ENCODE measurements at places on chromosomes 16 and 17.

DNA sequence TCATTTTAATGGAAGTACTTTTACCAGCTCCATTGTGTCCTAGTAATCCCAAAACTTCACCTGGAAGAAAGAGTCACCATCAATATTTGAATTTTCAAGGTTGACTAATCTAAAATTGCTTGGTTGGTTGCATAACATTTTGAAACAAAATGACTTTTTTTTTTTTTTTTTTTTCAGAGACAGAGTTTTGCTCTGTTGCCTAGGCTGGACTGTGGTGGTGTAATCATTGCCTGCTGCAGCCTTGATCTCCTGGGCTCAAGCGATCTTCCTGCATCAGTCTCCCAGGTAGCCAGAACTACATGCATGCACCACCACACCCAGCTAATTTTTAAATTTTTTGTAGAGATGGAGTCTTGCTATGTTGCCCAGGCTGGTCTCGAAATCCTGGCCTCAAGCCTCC is 12.6 kb upstream of the ABCA6 start:
- H3K4me1 ChIP-seq: no peaks in the 10 kb centered on the region
- no peak overlapping the region for H3K4me3 ChIP-seq
- no peak overlapping the region for H3K27ac ChIP-seq

DNA sequence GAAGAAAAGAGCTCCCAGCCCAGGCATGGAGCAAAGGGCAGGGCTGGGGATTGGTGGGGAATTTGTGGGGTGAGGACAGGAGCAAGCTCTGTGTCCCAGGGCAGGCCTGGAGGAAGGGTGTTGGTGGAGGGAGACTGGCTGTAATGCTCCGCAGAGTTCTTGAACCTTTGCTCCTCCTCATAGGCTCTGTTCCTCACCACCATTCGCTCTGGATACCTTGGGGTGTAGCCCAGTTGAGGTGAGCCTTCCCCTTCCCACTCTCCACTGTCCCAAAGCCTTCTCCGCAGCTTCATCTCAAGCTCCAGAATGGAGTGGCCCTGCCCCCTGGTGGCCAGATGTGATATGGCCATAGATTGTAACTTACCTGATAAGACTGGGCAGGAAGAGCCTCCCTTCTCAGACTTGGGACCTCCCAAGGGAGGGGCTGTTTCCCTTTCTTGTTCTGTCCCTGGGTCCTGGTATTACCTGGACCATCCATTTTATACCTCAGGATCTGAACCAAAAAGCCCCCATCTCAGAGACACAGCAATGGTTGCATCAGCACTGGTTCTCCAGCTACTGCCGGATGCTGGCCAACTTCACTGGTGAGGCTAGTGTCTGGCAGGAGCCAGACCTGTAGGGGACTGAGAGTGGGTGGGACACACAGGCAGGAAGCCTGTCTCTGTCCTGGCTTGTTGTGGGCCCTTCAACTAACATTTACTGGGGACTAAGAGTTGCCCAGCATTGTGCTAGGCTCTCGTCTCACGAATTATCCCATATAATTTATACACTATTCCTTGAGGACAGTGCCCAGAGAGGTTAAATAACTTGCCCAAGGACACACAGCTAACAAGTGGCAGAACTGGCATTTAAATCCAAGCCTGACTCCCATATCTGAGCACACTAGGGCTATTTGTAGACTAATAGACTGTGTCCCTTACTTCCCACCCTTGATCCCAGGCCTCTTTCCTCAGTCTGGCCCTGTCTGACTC is 19.1 kb upstream of the STAC2 start:
- no peak overlapping the region for H3K27ac ChIP-seq
- peaks cover 5% of the 10 kb centered on the region for H3K4me1 ChIP-seq
- H3K4me3 ChIP-seq: no peak overlapping the region
- H3K36me3 ChIP-seq: no peaks in the 10 kb centered on the region

- no peaks in the 10 kb centered on the region for H3K36me3 ChIP-seq
- no peak overlapping the region for H3K27ac ChIP-seq
- no peak overlapping the region for H3K4me3 ChIP-seq
- no peaks in the 10 kb centered on the region for H3K4me1 ChIP-seq
These were observed 4.4 kb downstream of the LGALS9 start for GRCh38 chr17:27635275-27635823.

DNA sequence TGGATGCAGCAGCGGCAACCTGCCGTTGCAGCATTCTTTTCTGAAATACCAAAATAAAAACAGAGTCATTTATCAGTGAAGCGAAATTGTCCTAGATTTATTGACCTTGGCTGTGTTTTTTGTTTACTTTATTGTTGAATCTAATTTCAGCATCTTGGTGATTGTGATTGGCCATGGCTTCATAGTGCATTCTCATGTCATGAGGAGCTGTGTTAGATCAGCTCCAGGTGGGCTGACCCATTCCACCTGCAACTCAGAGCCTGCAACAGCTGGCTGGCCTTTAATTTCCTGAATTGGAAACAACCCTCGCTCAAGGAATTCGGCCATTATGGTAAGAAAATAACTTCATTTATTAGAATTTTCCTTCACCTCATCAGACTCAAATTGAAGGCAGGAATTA is 16.4 kb downstream of the KRT24 start:
- no peak overlapping the region for H3K4me3 ChIP-seq
- H3K27me3 ChIP-seq: no peaks in the 10 kb centered on the region
- no peak for DNase-seq
- H3K36me3 ChIP-seq: no peaks in the 10 kb centered on the region

DNA sequence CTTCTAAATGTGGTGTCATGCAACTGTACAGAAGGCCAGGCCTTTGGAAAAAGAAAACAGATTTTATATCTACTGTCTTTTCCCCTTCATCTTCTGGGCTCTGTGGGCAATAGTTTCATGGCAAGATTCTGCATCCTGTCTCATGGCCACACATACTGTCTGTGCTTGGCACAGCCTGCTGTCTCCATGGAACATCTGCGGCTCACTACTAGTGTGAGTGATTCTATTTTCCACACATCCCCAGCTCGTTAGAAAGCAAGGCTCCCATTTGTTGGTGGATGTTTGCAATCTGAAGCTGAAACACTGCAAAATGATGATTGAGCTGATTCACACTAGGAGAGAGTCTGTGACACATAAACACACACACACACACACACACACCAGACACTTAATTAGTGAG is 32.4 kb downstream of the CACNG3 start:
- no peak overlapping the region for H3K27ac ChIP-seq
- no peak for DNase-seq
- no peaks in the 10 kb centered on the region for H3K36me3 ChIP-seq
- H3K27me3 ChIP-seq: no peaks in the 10 kb centered on the region
- no peaks in the 10 kb centered on the region for H3K4me1 ChIP-seq

DNA sequence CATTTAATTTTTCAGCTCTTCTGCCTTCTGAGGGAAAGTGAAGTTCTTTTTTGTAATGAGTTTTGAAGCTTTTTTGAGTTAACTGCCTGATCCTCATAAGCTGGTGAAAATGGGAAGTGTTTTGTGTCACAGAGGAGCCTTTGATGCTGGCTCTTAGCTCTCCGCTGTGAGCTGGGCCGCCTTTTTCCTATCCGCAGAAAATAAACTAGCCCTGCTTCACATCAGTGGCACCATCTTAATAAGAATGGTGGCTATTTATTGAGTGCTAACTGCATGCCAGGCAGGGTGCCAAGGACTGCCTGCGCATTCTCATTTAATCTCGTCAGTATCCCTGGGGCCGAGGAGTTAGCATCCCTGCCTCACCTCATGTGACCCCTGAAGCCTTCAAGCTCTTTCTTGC is 309.0 kb downstream of the CPPED1 start:
- H3K4me1 ChIP-seq: no peaks in the 10 kb centered on the region
- no peak overlapping the region for H3K27ac ChIP-seq
- no peak overlapping the region for H3K4me3 ChIP-seq
- DNase-seq: no peak
- H3K36me3 ChIP-seq: no peaks in the 10 kb centered on the region
- H3K27me3 ChIP-seq: no peaks in the 10 kb centered on the region

DNA sequence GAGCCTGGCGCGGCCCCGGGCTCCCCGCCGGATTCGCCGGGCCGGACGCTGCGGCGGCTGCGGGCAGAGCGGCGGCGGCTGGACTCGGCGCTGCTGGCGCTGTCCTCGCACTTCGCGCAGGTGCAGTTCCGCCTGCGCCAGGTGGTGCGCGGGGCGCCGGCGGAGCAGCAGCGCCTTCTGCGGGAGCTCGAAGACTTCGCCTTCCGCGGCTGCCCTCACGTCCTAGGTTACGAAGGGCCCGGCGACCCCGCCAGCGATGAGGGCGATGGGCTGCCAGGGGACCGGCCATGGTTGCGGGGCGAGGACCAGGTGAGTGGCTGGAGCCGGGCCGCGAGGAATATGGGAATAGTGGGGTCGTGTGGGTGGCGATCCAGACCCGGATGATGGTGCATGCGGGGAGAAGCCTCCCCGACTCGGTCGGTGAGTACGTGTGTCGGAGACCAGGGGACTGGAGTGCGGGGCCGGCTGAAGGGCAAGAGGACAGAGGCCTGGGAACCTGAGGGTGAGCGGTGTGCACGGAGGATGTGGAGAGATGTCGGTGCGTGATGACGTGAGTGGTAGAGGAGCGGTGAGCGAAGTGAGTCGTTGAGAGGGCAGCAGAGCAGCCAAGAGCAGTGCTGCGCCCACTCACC is 517 bp downstream of the RUNDC1 start:
- H3K4me3 ChIP-seq: peak overlapping the region; percentile 90
- peak overlapping the region; percentile 57 for H3K27ac ChIP-seq
- H3K27me3 ChIP-seq: no peaks in the 10 kb centered on the region
- peaks cover 5% of the 10 kb centered on the region for H3K4me1 ChIP-seq
- DNase-seq: no peak
- H3K36me3 ChIP-seq: peaks cover 2% of the 10 kb centered on the region

DNA sequence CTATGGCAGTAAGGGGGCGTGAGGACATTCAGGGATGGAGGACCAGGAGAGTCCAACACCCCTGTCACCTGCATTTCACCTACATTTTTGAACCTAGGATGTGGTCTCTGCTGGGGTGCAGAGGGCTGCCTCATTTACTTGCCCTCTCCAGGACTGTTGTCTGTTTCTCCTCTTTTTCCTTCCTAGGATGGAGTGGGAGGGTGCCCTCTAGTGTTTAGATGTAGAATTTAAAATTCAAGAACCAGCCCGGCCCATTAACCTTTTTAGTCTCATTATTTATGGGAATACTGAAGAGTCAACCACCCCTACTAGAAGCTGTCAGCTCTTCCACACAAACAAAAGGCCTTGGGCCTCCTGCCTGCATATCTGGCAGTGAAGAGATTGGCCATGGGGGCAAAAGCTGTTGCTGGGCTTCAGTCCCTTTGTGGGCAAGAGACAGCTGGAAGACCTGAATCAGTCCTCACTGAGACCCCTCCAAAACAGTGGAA is 2.5 kb upstream of the STARD3 start:
- no peak overlapping the region for H3K4me3 ChIP-seq
- no peaks in the 10 kb centered on the region for H3K27me3 ChIP-seq
- DNase-seq: no peak
- peaks cover 47% of the 10 kb centered on the region for H3K4me1 ChIP-seq

- peaks cover 11% of the 10 kb centered on the region for H3K27me3 ChIP-seq
- no peak for DNase-seq
- no peaks in the 10 kb centered on the region for H3K36me3 ChIP-seq
These were observed 22.9 kb upstream of the C1QL1 start for GRCh38 chr17:44990994-44991393.

GRCh38 chr17:67266496-67266895 is 21.5 kb upstream of the HELZ start:
- H3K27me3 ChIP-seq: no peaks in the 10 kb centered on the region
- no peaks in the 10 kb centered on the region for H3K4me1 ChIP-seq
- H3K4me3 ChIP-seq: no peak overlapping the region
- no peak overlapping the region for H3K27ac ChIP-seq

DNA sequence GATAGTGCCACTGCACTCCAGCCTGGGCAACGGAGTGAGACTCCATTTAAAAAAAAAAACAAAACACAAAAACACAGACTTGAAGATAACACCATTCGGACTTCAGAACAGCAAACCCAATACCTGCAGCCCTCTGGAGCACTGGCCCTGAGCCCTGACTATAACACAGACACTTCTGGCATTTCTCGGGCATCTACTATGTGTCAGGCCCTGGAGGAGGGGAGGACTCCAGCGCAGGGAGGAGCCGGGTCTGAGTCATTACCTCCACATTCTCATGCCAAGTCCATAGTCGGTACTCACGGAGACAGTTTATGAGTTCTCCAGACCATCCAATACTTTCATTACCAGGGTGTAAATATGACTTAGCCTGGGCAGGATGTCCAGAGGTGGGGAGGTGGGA is 48.8 kb downstream of the PITPNM3 start:
- no peak overlapping the region for H3K4me3 ChIP-seq
- DNase-seq: no peak
- H3K27me3 ChIP-seq: no peaks in the 10 kb centered on the region
- peaks cover 2% of the 10 kb centered on the region for H3K4me1 ChIP-seq

GRCh38 chr16:61936522-61936921 is 99.7 kb downstream of the CDH8 start:
- H3K4me1 ChIP-seq: peaks cover 3% of the 10 kb centered on the region
- no peaks in the 10 kb centered on the region for H3K36me3 ChIP-seq
- DNase-seq: no peak
- no peak overlapping the region for H3K4me3 ChIP-seq

DNA sequence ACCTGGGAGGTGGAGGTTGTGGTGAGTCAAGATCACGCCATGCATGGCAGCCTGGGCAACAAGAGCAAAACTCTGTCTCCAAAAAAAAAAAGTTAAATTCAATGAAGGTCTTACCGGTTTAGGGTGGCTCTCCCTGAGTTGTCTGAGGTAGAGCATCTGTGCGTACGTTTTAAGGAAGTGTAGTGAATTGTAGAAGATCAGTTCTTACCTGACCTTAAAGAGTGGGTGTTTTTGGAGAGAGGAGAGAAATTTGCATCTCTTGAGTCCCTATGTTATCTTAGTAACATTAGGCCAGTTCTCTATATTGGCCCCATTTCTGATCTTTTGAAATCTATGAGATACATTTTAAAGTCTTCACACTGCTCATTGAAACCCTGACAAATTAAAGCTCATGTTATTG is 56.2 kb downstream of the ELAC2 start:
- 0 out of 2 replicates have a peak, but pooled peaks cover 2% of the 10 kb centered on the region for H3K36me3 ChIP-seq
- H3K4me1 ChIP-seq: no peaks in the 10 kb centered on the region
- H3K4me3 ChIP-seq: no peak overlapping the region
- no peaks in the 10 kb centered on the region for H3K27me3 ChIP-seq
- no peak overlapping the region for H3K27ac ChIP-seq

DNA sequence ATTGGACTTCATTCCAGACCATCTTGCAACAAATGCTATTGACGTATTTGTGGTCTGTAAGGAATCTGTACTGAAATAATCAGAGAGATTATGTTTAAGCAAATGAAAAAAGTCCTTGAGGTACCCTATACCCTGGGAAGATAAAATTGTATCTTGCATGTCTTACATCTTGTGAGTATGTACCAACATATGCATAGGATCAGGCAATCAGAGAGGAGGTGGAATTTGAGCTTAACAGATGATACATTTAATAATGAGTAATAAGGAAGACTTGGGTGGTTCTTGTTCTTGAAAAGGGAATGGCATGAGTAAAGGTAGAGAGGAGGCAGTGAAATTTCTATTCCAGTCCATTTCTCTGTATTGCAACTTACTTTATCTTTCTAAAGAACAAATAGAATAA is 10.6 kb downstream of the MOSMO start:
- H3K27ac ChIP-seq: no peak overlapping the region
- no peaks in the 10 kb centered on the region for H3K27me3 ChIP-seq
- no peak overlapping the region for H3K4me3 ChIP-seq
- no peak for DNase-seq
- H3K36me3 ChIP-seq: no peaks in the 10 kb centered on the region

GRCh38 chr16:78278056-78278450 is 178.6 kb downstream of the WWOX start:
- H3K36me3 ChIP-seq: no peaks in the 10 kb centered on the region
- no peak overlapping the region for H3K4me3 ChIP-seq
- no peaks in the 10 kb centered on the region for H3K27me3 ChIP-seq
- H3K27ac ChIP-seq: no peak overlapping the region
- peaks cover 15% of the 10 kb centered on the region for H3K4me1 ChIP-seq
- no peak for DNase-seq

Measured in H1 (cell line).